ENCODE measurements at places on chromosomes 12 and 14.

GRCh38 chr12:19093218-19093617 is 36.3 kb upstream of the PLEKHA5 start:
- DNase-seq, result no peak

DNA sequence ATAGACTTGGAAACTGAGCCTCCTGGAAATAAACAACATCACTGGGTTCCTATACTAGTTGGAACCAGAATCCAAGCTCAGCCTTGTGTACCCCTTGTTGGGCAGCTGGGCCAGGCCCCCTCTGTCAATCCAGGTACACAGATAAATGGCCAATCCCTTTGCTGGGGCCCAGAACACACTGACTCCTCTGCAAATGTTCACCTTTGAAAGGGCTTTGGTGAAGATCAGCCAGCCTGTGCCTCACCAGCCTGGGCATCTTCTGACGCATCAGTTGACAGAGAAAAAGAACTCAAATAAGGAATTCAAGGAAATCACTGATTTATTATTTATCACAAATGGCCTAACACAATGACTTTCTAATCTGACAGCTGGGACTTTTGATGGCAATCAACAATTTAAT is 1090.2 kb downstream of the BCL11B start:
- no peak for DNase-seq

DNA sequence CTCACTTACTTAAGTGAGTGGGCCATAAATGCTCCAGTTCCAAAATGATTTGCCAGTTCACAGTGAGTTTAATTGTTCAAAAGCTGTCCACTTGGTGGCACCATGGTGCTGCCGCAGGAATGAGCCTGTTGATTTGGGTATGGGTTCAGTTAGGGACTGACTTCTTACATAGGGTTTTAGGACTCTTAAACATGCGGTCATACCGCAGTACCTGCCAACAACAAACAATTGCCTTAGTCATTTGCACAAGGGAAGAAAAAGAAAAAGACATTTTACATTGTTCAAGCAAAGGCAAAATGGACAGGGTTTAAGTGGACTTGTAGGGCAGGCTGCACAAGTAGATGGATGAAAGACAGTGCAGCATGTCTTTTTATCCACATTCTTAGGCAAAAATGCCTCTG is 80.0 kb upstream of the DBX2 start:
- peak; percentile 39 for DNase-seq

DNA sequence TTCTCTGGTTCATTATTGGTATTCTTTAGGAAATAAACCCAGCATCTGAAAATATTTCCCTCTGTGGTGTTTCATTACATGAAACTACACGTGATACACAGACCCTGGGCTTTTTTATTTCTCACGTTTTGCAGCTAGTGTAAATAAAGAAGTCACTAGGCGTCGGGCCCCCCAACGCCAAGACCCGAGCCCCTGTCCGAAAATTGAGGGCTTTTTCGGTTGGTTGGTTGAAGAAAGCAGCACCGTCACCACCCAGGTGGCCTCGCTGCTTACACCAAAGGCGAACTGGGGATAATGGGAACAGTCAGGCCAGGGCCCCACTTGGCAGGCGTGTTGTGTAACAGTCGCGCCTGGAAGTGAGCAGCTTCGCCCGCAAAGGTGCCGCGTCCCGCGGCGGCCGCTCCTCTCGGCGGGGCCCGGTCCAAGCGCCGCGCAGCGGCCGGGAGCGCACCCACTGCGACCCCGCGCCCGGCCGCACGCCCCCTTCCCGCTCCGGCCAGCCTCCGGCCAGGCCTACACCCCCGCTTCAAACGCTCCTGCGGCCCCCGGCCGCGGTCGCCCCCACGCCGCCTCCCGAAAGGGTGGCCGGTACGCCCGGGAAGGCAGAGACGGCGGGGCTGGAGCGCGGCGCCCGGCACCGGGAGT is 1.2 kb downstream of the DUSP16 start:
- peak; percentile 68 for DNase-seq

GRCh38 chr12:31728289-31728916 is 418 bp downstream of the AMN1 start:
- DNase-seq, result no peak

GRCh38 chr12:98948343-98948949 is 303.4 kb downstream of the APAF1 start:
- DNase-seq, result no peak

DNA sequence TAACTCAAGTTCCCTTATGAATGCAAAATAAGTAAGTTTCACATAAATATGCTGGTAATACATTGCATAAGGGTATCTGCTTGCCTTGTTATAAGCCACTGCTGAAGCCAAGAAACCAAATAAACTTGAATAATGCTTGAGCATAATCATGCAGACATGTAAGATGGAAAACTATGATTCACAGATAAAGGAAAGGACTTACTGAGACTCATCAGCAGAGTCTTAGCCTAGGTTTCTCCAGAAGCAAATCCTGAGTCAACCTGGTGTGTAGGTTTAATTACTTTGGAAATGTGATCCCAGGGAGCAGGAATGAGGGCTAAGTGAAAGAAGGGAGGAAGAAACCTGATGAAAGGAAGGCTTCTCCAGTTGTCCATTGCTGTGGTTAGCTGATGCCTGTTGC is 107.7 kb upstream of the BTG1 start:
- DNase-seq, result no peak

- no peak for DNase-seq
Measured at GRCh38 chr14:91751719-91752118, 19.8 kb upstream of the CATSPERB start.

DNA sequence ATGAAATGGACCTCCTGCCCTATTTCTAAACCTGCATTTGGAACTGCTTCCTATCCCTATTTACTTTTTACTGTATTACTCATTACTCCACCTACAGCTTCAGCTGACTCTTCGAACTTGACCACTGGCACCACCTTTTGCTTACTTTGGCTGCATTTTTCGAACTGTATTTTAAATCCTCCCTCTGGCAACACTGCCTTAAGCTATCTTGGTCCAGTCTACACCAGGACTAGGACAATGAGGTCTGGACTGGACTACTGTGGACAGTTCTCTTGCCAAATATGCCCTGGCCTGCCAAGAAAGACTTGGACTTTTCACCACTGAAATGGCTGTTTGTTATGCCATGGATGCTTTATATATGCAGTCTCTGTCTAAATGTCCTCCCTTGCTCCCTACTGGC is 328.1 kb downstream of the BTG1 start:
- DNase-seq, result no peak

GRCh38 chr12:88579161-88579517 is 1.1 kb downstream of the KITLG start:
- no peak for DNase-seq

GRCh38 chr12:3285570-3285969 is 205.4 kb upstream of the PRMT8 start:
- no peak for DNase-seq

GRCh38 chr14:61564618-61565091 is 130.7 kb upstream of the HIF1A start:
- DNase-seq, result no peak

GRCh38 chr14:63283884-63284248 is 34.9 kb downstream of the GPHB5 start:
- DNase-seq, result no peak

DNA sequence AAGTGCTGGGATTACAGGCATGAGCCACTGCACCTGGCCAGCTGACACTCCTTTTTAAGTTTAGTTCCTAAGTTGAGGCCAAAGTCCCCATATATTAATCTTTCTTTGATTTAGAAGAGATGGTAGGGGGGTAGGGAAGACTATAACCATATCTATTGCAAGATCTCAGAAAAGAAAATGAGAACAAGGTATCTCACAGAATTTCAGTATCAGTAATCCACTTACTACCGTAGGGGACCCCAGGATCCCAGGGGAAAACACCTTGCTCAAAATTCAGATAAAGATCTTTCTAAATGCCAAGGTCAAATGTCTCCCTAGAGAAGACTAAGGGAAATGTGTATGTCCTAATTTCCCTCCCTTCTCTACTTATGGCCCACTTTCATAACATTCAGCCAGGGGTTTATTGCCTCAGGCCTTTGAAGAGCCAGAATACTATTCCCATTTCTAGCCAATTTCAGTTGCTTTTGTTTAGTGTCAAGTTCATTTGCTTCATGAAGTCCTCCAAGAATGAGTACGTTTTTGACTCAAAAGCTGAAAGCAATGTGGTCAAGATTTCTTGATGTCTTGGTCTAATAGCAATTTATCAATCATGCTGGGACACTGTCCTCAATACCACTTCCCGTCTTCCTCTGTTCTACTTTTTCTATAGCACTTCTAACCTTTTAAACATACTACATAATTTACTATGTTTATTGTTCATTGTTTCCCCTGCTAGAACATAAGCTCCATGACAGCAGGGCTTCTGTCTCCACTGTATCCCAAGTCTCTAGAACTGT is 86.3 kb downstream of the DCAF5 start:
- DNase-seq, result no peak

- no peak for DNase-seq
Measured at GRCh38 chr12:92299744-92300143, 154.1 kb upstream of the BTG1 start.

- peak; percentile 44 for DNase-seq
Measured at GRCh38 chr12:74538491-74539258, 1.0 kb downstream of the ATXN7L3B start.

DNA sequence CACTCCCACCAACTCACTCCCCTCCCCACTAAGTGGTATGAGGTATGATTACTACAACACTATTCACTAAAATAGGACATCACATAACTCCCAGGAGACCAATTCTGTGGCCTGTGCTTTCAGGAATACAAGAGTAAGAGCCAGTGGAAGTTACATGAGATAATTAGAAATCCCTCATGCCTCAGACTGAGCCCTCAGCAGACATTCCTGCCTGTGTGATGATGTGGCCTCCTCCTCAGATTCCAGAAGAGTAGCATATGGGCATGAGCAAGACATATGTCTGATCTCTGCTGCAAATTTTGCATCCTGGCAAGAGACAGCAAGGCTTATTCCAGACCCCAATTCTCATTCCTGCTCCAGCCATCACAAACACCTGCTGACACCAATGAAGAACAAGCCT is 46.0 kb upstream of the BMP4 start:
- DNase-seq, result no peak

DNA sequence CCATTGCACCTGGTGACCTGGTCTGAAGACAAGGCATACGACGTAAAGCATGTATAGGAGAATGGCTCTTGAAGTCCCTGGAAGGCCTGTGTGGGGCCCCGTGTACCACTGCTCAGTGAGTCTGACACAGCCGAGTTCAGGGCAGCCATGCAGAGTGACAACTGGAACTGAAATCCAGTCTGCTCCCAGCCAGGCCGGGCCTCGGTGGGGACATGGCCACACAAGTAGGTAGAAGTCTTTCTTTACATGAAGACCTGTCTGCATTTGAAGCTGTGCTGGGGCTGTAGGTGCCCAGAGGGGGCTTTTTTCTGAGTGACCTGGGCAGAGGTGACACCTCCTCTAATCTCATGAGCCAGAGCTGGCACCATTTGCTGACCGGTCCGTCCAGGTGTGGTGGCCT is 35.7 kb downstream of the ADGRD1 start:
- no peak for DNase-seq

GRCh38 chr12:124218243-124218560 is 76.7 kb upstream of the RFLNA start:
- DNase-seq, result no peak

- DNase-seq, result no peak
Measured at GRCh38 chr14:74947353-74948227, 7.8 kb downstream of the PGF start.

DNA sequence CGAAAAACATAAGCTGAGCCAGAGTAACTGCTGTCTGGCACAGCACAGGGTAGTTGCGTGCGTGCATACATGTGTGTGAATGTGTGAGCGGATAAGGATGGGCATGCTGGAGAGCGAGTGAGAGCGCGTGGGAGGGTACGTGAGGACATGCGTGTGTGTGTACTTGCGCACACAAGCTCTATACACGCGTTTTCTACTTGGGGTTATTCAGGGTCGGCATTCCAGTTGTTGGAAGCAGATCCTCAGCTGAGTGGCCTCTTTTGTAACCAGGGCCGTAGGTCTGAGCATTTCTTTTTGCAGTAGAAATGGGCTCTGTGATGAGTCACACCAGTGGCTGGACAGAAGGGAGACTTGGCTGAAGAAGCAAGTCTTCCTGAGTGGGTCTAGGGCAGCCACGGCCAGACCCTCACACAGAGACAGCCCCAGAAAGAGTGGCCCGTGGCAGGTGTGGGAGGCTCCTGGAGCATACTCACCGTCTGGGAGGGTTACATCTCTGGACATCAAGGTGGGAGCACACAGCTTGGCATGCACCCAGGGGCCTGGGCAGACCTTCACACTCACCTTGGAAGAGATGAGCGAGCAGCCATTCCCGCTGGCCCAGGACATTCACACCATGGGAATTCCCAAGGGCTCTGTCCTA is 78.0 kb downstream of the LRRC74A start:
- DNase-seq, result no peak

DNA sequence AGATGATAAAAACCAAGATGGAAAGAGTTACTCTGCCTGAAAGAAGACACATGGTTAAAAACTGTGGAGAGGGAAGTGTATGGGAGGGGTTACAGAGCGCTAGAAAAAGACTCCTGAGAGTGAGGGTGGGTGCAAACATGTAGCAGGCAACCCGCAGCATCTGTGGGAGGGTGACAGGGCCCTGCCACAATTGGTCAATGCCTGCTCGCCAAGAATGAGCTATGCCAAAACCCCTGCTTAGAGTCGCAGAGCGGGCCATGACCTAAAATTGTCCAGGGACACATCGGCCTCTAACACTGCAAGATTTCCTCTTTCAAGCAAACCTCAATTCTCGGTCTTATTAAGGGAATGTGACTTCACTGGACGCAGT is 700 bp downstream of the PRKAG1 start:
- no peak for DNase-seq

DNA sequence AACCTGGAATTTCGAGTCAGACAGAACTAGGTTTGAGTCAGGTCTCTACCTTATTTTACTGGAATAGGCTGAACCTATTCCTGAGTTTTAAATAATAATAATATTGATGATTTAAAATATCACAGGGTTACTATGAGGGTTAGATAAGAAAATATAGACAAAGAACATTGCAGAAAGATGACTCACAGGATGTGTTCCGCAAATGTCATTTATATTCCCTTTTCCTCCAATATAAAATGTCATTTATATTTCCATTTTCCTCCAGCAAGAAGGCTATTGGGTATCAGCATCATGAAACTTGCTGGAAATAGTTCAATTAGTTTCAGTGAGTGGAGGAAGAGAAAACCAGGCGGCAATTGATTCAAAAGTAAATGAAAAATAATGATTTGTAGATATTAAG is 163.9 kb upstream of the RASSF8 start:
- DNase-seq, result no peak

DNA sequence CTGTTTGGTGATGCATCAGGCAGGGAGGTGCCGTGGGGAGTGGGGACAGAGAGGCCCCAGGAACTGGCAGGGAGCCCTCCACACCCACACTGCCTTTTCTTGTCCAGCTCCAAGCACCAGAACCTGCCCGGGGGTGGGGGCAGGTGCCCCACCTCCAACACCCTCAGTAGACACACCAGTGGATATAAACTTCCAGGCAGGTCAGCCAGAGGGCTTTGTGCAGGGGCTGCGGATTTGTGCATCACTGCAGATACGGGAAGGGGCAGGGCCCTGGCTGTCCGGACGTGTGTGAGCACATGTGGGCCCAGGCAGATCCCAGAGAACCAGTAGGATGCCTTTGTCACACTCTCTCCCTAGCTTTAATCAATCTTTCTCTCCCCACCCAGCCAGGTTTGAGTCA is 1.3 kb upstream of the TGM1 start:
- DNase-seq, result no peak
